ENCODE measurements at places on chromosomes 11 and 22. TPM values are rescaled to one million over a fixed set of nuclear protein-coding genes. Genes with fewer than 3 reads are reported as not detected.

TMPRSS4 gene
- not detected for total RNA-seq

PKP3 gene
- 1.3 TPM for total RNA-seq

IGSF9B gene
- total RNA-seq: not detected

IL18BP gene
- total RNA-seq: 1.4 TPM

KCNK4 gene
- not detected for total RNA-seq

SPDYC gene
- not detected for total RNA-seq

CLTCL1 gene
- 3.0 TPM for total RNA-seq

DDTL gene
- 0.15 TPM for total RNA-seq

ZPR1 gene
- total RNA-seq: 50.3 TPM

EIF3M gene
- total RNA-seq: 302 TPM

Measured in melanocyte of skin (primary cell).